ENCODE measurements at places on chromosomes 6 and 20. TPM values are rescaled to one million over a fixed set of nuclear protein-coding genes. Genes with fewer than 3 reads are reported as not detected.

Gene NUS1
- 23.0 TPM for polyA plus RNA-seq

Gene PPIL6
- polyA plus RNA-seq: 2.0 TPM

Gene SEL1L2
- polyA plus RNA-seq: not detected

Gene LBP
- 1.0 TPM for polyA plus RNA-seq

Gene BPI
- polyA plus RNA-seq: not detected

Gene MEI4
- not detected for polyA plus RNA-seq

Gene PROKR2
- polyA plus RNA-seq: not detected

Gene MYH7B
- 0.23 TPM for polyA plus RNA-seq

Gene HLA-F
- polyA plus RNA-seq: 4.5 TPM

Gene SUMO4
- polyA plus RNA-seq: not detected

Gene VGLL2
- not detected for polyA plus RNA-seq

Gene TOX2
- 7.2 TPM for polyA plus RNA-seq

Gene NELFE
- polyA plus RNA-seq: 72.4 TPM

Gene DZANK1
- polyA plus RNA-seq: 3.3 TPM

Gene MAP1LC3A
- polyA plus RNA-seq: 15.7 TPM

Gene ZNF391
- polyA plus RNA-seq: 0.34 TPM

Gene ID1
- 257 TPM for polyA plus RNA-seq

Gene NKX2-4
- polyA plus RNA-seq: not detected

Gene DAAM2
- polyA plus RNA-seq: not detected

Gene RUNX2
- 0.94 TPM for polyA plus RNA-seq

Gene GLP1R
- not detected for polyA plus RNA-seq

Gene SYNE1
- 9.9 TPM for polyA plus RNA-seq

Gene SLC22A2
- not detected for polyA plus RNA-seq

Gene FNDC1
- 0.01 TPM for polyA plus RNA-seq

Gene ANKS1A
- polyA plus RNA-seq: 4.9 TPM

Gene SLC2A10
- polyA plus RNA-seq: not detected

Gene OR12D3
- polyA plus RNA-seq: not detected

Gene CTCFL
- polyA plus RNA-seq: 0.03 TPM

Gene SLC4A11
- polyA plus RNA-seq: 10.7 TPM

Gene PERP
- 53.2 TPM for polyA plus RNA-seq

Gene PCSK2
- not detected for polyA plus RNA-seq

Gene F13A1
- not detected for polyA plus RNA-seq

Gene TP53TG5
- not detected for polyA plus RNA-seq

Gene TOMM34
- polyA plus RNA-seq: 32.1 TPM

Gene PPP1R14C
- 0.46 TPM for polyA plus RNA-seq

Gene CDH4
- polyA plus RNA-seq: 10.3 TPM

Gene ATP6V1G2
- polyA plus RNA-seq: 0.64 TPM

Gene HSPA1L
- polyA plus RNA-seq: 1.2 TPM

Gene CDC5L
- polyA plus RNA-seq: 13.0 TPM

Gene PACRG
- polyA plus RNA-seq: not detected

Gene PLCB4
- polyA plus RNA-seq: 21.2 TPM

Gene CENPW
- polyA plus RNA-seq: 35.0 TPM

Gene C20orf141
- 0.54 TPM for polyA plus RNA-seq

Gene HTR1B
- not detected for polyA plus RNA-seq

Gene CALHM6
- not detected for polyA plus RNA-seq

Gene ADGRF4
- polyA plus RNA-seq: 5.8 TPM

Gene SFTA2
- not detected for polyA plus RNA-seq

Gene SNAI1
- 8.0 TPM for polyA plus RNA-seq

Gene BMP5
- polyA plus RNA-seq: 0.04 TPM

Gene ANGPT4
- 0.03 TPM for polyA plus RNA-seq

Gene CCN2
- polyA plus RNA-seq: 47.4 TPM

Gene MEP1A
- not detected for polyA plus RNA-seq

Gene NRM
- polyA plus RNA-seq: 13.0 TPM

Gene ELOVL4
- 1.1 TPM for polyA plus RNA-seq

Gene TSHZ2
- polyA plus RNA-seq: not detected

Data from A549 (cell line).